ENCODE measurements at places on chromosomes 2 and 18. TPM values are rescaled to one million over a fixed set of nuclear protein-coding genes. Genes with fewer than 3 reads are reported as not detected.

DNA sequence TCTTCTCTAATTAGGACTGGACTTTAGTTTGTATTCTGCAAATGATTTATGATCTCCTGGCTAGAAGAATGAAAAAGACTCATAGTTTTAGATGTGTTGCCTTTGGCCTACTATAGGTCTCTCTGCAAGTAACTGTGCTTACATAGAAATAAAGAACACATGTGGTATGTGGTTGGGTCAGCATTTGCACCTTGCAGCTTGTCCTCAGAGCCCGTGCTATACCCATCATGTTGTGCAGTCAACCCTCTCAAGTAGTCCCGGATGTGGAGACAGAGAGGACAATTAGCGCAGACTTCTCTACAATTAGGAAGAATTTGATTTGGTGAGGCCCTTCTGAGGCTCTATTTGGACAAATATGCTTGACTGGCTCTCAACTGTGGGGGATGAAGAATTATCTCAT, 203.7 kb upstream of the ITGA4 start:
- H3K27me3 ChIP-seq, result no peaks in the 10 kb centered on the region
- H3K4me3 ChIP-seq, result no peak overlapping the region
- no peaks in the 10 kb centered on the region for H3K36me3 ChIP-seq
- no peak overlapping the region for H3K27ac ChIP-seq
- no peak for DNase-seq

DNA sequence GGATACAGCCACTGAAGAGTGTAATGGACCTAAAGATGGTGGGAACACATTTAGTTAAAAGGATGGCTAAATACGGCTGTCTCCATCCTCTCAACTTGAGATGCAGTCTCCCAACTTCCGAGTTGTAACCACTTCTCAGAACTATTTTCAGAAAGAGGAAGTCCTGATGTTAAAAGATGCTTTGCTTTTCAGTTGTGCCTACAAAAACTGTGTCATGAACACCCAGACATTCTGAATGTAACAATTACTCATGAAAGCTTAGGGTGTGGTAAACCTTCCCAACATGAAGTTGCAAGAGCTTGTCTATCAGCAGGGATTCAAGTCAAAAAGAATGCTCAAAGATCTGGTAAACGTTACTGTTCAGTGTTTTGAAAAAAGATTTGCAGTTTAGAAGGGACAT, 147.9 kb downstream of the DOCK10 start:
- H3K4me1 ChIP-seq, result no peaks in the 10 kb centered on the region
- H3K27me3 ChIP-seq, result no peaks in the 10 kb centered on the region
- DNase-seq, result no peak
- no peak overlapping the region for H3K27ac ChIP-seq
- no peak overlapping the region for H3K4me3 ChIP-seq
- H3K36me3 ChIP-seq, result no peaks in the 10 kb centered on the region

GRCh38 chr2:75565472-75566462, 5.0 kb upstream of the EVA1A start:
- peaks cover 9% of the 10 kb centered on the region for H3K4me1 ChIP-seq
- H3K27me3 ChIP-seq, result peaks cover 28% of the 10 kb centered on the region
- H3K4me3 ChIP-seq, result no peak overlapping the region
- no peaks in the 10 kb centered on the region for H3K36me3 ChIP-seq
- no peak for DNase-seq

GRCh38 chr18:40651163-40651562, 1303.9 kb upstream of the PIK3C3 start:
- no peak overlapping the region for H3K27ac ChIP-seq
- H3K4me1 ChIP-seq, result no peaks in the 10 kb centered on the region
- no peak overlapping the region for H3K4me3 ChIP-seq
- no peaks in the 10 kb centered on the region for H3K27me3 ChIP-seq
- H3K36me3 ChIP-seq, result no peaks in the 10 kb centered on the region
- no peak for DNase-seq

DNA sequence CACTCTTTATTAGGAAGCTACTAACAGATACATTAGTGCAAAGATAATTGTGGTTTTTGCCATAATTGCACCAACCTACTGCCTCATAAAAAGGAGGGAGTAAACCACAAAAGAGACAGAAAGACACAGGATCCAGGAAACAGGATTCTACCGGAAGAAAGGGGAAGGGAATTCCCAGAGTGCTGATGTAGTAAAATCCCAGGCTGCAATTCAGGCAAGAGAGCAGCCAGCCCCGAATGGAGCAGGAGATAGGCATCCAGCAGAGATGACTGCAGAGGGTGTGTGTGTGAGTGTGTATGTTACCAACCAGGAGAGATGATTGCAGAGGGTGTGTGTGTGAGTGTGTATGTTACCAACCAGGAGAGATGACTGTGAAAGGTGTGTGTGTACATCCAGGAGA, 84.4 kb downstream of the KCNS3 start:
- DNase-seq, result no peak
- no peak overlapping the region for H3K4me3 ChIP-seq
- no peaks in the 10 kb centered on the region for H3K36me3 ChIP-seq
- no peaks in the 10 kb centered on the region for H3K4me1 ChIP-seq
- H3K27ac ChIP-seq, result no peak overlapping the region

- H3K27me3 ChIP-seq, result no peaks in the 10 kb centered on the region
- DNase-seq, result no peak
- H3K27ac ChIP-seq, result no peak overlapping the region
- no peak overlapping the region for H3K4me3 ChIP-seq
- no peaks in the 10 kb centered on the region for H3K36me3 ChIP-seq
Observed at GRCh38 chr18:69432847-69433246, 32.2 kb downstream of the DOK6 start.

GRCh38 chr18:32362484-32362883, 108.2 kb downstream of the GAREM1 start:
- no peaks in the 10 kb centered on the region for H3K27me3 ChIP-seq
- H3K36me3 ChIP-seq, result no peaks in the 10 kb centered on the region
- H3K4me1 ChIP-seq, result peaks cover 33% of the 10 kb centered on the region

DNA sequence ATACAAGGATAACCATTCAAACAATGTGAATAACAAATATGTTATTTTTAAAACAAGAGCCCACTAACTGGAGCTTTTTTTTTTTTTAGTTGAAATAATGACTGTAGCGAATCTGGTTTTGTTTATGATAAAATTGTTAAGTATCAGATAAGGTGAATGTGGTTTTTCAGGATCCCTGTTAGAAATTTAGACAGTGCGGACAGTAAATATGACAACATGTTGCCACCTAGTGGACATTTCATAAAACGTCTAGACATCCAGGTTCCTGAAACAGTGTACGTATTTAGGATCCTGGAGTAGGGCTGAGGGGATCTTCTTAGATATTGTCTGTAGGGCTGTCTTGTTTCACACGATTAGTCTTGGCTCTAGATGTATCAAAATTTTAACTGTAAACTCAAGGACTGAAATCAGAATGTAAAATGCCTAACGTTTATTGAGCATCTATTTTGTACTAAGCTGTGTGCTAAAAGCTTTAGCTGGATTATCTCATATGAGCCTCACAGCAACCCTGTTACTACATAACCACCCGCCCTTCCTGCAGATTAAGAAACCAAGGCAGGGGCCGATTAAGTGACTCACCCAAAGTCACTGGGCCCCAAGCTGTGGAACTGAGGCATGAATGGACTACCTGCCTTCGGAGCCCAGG, 23.9 kb upstream of the CCDC68 start:
- no peaks in the 10 kb centered on the region for H3K4me1 ChIP-seq
- H3K27me3 ChIP-seq, result no peaks in the 10 kb centered on the region
- H3K36me3 ChIP-seq, result no peaks in the 10 kb centered on the region
- H3K27ac ChIP-seq, result no peak overlapping the region

DNA sequence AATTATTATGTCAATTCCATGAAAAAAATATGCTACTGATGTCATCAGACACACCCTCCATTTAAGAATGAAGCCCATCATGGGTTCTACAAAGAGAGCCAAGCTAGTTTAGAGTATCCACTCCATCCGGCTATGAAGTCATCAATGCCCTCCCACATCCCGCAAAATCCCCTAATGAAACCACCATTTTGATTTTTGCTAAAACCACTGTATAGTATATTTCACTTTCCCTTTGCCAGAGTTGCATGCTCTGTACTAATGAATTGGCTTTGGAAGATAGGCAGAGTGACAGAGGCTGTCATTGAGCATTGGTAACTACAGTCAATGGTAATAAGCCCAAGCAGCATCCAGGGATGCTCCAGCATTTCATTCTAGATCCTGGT, 118.6 kb downstream of the ANKRD44 start:
- H3K4me1 ChIP-seq, result peaks cover 48% of the 10 kb centered on the region
- H3K36me3 ChIP-seq, result no peaks in the 10 kb centered on the region
- DNase-seq, result no peak
- no peak overlapping the region for H3K4me3 ChIP-seq

Gene BUB1
- total RNA-seq, result 11.1 TPM

Measured in stomach (tissue), 19 donors.